Hematopoietic multipotent progenitor cell treated with erythropoietin and hydrocortisone succinate and interleukin-3 and kit ligand, for 4 days (in vitro differentiated cells): ENCODE measurements at places on chromosomes 13 and 19.

- peak; percentile 13 for DNase-seq
These were observed 39.7 kb upstream of the RXFP2 start for GRCh38 chr13:31699650-31700049.

- no peak for DNase-seq
These were observed 57.0 kb downstream of the ERCC5 start for GRCh38 chr13:102902789-102903347.

DNA sequence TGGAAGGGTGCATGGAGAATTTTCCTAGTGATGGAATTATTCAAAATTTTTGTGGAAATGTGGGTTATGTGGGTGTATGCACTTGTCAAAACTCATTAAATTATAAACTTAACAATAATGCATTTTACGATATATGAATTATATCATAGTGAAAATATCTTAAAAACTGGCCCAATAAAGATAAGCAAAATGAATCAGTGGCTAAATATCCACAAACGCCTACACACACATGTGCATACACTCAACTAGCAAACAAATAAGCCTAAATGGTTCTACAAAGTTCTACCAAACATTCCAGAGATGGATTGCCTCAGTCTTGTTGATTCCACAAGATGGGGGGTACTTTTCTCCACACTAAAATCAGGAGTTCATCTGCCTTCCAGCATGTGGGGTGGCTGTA is 349.5 kb downstream of the TSHZ3 start:
- no peak for DNase-seq

- no peak for DNase-seq
These were observed 52.2 kb upstream of the F7 start for GRCh38 chr13:113053376-113053775.
